DMS79 (cell line): ENCODE measurements at places on chromosomes 2 and 18.

DNA sequence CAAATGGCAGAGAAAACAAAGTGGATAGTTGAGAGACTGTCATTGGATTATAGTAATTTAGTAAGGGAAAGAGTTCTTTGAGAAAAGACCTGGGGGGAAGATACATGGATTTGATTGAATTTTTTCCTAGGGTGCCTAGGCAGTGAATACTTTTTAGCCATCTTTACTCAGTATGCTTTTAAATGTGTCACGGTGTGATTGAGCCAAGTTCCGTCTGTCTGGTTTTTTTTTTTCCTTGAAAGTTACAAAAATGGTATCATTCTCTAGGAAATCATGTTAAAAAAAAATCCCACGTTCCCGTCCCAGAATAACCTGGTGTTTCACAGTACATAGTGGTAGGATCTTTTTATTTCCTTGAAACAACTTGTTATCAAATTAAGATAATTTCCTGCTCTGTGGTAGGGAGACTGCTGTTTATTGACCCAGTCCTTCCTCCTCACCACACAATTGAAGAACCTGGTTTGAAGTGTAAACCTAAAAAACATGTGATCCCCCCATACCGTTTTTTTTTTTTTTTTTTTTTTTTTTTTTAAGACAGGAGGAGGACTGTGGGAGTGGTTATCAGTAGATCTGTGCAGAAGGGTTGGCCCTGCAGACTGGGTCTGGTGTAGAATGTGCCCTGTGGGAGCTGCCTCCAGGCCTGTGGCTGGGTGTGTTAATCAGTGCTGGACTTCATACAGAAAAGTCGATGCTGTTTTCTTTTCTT, 55.1 kb downstream of the DGKD start:
- DNase-seq, result no peak

DNA sequence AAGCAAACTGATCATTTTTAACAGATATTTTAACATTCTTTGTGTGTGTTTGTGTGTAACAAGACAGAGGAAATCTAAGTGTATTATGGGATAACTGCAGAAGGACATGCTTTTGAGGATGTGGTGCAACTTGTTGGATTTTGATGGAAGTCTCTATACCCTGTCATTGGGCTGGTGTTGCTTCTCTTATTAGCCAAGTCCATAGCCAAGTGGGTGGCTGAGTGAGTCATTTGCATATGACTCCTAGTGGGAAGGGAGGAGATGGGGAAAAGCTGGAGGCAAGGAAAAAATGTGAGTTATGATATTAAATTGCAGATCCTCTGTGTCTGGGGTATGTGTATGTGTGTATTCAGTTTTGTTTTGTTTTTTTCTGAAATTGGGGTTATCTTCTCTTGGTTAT, 879.9 kb downstream of the DCC start:
- DNase-seq, result no peak

DNA sequence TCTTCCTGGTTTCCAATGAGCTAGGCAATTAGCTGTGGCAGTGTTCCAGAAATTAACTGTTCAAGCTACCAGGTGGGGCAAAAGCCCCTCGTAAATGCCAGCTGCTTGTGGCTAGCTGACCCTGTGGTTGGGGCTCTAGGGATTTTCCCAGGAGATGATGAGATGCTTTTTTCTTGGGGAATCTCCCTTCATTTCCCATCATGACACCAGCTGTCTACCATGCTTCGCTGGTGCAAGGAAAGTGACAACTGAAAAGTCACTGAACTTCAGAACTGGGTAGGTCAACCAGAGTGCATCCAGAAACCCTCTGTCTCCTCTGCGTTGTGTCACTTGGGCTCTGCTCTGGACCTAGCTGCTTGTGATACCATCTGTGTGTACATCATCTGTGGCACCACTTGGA, 386.5 kb upstream of the DCC start:
- no peak for DNase-seq

DNA sequence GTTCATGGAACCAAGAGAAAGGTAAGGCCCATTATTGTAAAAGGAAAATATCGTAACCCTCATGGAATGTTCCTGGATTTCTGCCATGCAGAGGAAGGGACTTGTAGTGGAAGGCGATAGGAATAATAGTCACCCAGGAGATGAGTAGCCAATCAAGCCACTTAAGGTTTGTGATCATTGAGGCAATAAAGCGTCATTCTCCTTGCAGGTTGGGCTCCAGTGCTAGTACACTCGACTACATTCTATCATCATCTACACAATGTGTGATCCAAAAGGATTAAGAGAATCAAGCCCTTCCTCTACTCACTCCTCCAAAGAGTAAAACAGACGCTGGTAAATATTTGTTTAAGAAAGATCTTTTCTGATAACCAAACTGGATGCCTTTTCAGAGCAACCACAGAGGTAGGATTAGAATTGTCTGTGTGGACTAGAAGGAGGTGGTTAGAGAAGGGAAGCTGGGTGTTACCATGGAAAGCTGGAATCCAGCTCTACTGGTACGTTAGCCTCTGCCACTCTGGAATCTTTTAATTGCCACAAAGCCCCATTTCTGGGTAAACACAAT, 245.7 kb downstream of the IKZF2 start:
- no peak for DNase-seq

- no peak for DNase-seq
These were observed 4.9 kb upstream of the TMEM200C start for GRCh38 chr18:5900262-5900661.

- DNase-seq, result no peak
These were observed 849.1 kb upstream of the POU3F3 start for GRCh38 chr2:104004821-104005220.

GRCh38 chr2:100242476-100242875, 79.8 kb downstream of the LONRF2 start:
- DNase-seq, result no peak
